ENCODE measurements at places on chromosomes 1 and 21.

GRCh38 chr1:61604684-61605083 lies 120.3 kb downstream of the TM2D1 start:
- DNase-seq: no peak

GRCh38 chr1:29672416-29673227 lies 436.3 kb downstream of the PTPRU start:
- DNase-seq: no peak

GRCh38 chr21:42640486-42640885 lies 12.9 kb upstream of the PDE9A start:
- DNase-seq: no peak

DNA sequence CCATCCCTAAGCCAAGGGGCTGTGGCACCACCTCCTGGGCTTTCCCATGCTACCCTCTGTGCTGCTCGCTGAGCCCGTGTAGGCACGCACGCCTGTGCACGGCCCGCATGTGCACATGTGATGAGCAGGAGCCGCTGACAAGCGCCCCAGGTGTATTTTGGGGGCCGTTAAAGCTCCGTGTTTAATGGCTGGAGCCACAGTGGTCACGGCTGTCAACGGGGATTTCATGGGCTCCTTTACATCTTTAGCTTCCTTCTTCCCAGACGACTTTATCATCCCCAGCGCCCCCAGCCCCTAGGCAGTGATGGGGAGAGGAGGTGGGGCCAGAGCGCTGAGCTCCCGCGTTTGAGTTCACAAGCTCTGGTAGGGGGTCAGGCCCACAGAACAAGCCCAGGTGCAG lies 11.7 kb upstream of the EPHA8 start:
- DNase-seq: no peak

- no peak for DNase-seq
These were observed 584.8 kb downstream of the PLA2G4A start for GRCh38 chr1:187413405-187414169.

- DNase-seq: no peak
These were observed 344.6 kb downstream of the RYR2 start for GRCh38 chr1:237386362-237387143.

DNA sequence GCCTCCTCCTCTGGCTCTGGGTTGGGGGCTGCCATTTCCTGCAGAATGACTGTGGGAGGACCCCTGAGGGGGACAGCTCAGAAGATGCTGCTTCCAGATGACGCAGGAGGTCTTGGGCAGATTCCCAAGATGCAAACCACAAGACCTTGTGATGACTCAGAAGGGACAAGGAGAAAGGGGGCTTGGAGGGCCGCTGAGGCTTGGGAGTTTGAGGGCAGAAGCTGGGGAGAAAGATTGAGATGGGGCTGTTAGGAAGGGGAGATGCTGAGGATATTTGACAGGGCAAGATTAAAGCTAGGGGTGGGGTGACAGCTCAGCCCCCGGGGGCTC lies 7.5 kb downstream of the PTPRU start:
- no peak for DNase-seq

Measured in GM19239 (cell line).